Sciatic nerve (tissue), 2 donors: ENCODE measurements at places on chromosomes 3 and 15. TPM values are rescaled to one million over a fixed set of nuclear protein-coding genes. Genes with fewer than 3 reads are reported as not detected.
A peak's percentile ranks its signal among the peaks of the same experiment; 100 is the strongest.

COL7A1 gene
- 8.7 TPM for total RNA-seq

PLSCR5 gene
- total RNA-seq = not detected

RARB gene
- 15.2 TPM for total RNA-seq

ATXN7 gene
- 52.0 TPM for total RNA-seq

POLQ gene
- total RNA-seq = 0.09 TPM

DNA sequence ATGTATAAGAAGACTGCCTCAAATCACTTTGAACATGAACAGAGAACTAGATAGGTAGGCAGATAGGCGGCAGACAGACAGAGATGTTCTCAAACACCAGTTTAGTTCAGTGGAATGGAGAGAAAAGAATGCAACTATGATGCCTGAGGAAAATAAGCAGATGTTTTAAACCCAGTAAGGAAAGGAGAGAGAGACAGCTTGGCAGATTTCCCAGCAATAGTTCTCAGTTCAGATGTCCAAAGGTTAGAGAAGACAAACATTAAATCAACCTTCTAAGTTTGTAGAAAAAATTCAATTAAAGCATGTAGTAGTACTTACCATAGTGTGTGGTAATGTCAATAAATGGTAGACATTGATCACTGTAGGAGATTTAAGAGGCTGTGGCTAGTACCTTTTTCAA lies 209.6 kb upstream of the PFN2 start:
- DNase-seq = no peak

DNA sequence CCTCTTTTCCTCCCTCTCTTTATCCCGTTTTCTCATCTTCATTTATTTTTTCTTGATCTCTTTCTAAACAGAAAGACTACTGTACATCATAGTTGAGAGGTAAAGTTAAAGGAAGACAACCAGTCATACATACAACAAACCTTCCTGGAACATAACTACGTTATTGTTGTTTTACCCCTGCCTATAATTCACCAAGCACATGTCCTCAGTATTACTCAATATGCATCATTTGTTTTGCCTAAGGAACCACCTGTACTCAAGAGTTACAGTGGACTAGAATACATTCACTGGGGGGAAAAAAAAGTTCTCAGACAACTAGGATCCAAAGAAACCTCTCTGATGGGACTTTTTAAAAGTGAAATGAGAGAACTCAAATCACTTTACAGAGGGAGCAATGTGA lies 344.7 kb upstream of the RBMS3 start:
- no peak for DNase-seq

- DNase-seq = no peak
Measured at GRCh38 chr15:51841406-51842040, 12.1 kb downstream of the TMOD3 start.

GRCh38 chr15:101068961-101069653 lies 149.9 kb downstream of the LRRK1 start:
- no peak for DNase-seq

DNA sequence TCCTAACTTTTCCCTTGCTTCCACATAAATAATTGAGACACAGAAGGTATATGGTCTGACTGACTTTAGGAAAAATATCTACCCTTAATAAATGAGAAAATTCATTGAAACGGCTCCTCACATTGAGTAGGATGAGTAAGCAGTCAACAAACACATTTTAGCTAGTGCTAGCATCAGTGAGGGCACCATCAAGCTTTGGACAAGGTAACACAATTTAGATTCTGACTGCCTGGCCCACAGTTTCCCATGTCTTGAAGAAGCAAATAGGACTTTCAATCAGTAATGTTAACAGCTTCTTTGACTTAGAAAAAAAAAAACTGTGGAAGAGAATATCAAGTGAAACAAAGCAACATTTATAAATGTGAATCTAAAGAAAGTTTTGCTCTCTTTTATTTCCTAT lies 70.1 kb upstream of the MBNL1 start:
- no peak for DNase-seq

DNA sequence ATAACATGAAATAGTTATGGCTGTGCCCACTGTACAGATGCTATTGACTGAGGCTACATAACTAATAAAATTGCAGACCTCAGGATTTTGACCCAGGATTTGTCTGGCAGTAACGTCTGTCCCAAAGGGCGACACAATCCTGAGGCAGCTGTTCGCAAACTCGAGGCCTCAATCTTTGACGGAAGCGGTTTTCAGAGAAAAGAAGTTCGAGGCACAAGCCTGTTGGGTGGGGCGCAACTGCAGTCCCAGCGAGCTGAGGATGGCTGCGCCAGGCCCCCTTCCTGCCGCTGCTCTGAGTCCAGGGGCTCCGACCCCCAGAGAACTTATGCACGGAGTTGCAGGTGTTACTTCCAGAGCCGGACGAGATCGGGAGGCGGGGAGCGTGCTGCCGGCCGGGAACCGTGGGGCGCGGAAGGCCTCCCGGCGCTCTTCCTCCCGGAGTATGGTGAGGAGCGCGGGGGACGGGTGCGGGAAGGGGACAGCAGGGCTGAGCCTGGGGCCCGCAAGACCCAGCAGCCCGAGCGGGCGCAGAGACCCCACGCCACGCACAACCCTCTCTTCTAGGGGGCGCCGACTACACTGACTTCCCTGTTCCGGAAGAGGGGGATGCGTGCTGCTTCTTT lies at the start of gene PARP15:
Gene PARP15 (plus strand): TSS at position 242 of the 623 bp plus-strand sequence. CDS start 18 bp downstream, at position 260.
- no peak for DNase-seq

GRCh38 chr3:42601896-42602581 lies 1.6 kb downstream of the NKTR start:
- DNase-seq = no peak

DNA sequence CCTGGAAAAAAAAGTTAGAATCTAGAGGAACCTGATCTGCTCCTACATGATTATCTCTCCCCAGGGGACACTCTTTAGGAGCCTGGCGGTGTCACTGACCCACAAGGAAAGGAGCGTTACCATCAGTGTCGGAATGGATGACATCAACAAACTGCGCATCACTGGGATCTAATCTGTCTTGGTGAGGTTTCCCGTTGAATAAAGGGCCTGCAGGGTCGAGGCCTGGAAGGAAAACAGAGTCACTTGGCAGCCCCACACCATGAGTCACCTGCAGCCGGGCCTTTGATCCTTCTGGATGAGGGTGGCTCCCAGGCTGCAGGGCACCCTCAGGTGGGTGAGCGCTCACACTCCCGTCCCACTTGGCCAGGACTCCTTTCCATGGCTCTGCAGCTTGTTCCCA lies 25.0 kb downstream of the LIPH start:
- DNase-seq = no peak

DNA sequence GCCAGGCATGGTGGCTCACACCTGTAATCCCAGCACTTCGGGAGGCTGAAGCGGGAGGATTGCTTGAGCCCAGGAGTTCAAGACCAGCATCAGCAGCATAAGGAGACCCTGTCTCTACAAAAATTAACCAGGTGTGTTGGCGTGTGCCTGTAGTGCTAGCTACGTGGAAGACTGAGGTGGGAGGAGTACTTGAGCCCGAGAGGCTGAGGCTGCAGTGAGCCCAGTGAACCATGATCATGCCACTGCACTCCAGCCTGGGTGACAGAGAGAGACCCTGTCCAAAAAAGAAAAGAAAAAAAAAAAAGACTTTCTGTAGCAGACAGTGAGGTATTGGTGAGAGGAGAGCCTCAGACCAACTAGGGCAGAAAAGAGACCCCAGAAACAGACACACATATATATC lies 263.8 kb downstream of the XXYLT1 start:
- peak; percentile 23 for DNase-seq

DNA sequence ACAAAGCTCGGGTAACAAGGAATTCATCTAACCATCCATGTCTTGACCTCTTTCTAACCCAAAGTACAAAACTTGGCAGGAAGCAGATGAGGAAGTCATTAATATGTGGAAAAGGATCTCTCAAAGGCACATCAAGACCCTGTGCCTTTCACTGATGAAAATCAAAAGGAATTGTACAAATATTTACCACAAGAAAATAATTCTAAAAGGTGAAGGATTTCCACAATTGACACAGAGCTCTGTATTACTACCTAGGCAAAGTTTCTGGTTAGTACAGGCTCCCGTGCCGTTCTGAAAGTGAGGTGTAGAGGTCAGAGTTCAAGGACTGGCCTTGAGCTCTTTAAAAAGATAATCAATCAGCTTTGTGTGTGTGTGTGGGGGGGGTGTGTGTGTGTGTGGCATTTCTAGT lies 239.7 kb upstream of the ICE2 start:
- no peak for DNase-seq

DNA sequence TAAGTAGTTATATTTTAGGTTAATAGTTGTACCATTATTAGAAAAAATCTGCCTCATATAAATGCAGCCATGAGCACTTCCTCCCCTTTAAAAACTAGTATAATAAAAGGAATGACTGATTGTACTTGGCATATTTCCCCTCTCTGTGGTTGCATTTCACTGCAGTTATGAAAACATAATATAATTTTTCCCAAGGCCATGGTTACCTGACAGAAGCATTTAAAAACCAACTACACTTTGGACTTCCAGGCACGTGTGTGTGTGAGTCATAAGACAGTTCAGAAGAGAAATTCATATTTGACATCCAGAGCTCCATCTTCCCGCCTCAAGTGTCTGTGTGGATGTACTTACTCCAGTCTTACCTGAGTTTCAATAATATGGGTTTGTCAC lies 828.2 kb upstream of the CFAP20DC start:
- no peak for DNase-seq

- no peak for DNase-seq
Measured at GRCh38 chr15:77019521-77020331, 24.8 kb downstream of the PSTPIP1 start.

DNA sequence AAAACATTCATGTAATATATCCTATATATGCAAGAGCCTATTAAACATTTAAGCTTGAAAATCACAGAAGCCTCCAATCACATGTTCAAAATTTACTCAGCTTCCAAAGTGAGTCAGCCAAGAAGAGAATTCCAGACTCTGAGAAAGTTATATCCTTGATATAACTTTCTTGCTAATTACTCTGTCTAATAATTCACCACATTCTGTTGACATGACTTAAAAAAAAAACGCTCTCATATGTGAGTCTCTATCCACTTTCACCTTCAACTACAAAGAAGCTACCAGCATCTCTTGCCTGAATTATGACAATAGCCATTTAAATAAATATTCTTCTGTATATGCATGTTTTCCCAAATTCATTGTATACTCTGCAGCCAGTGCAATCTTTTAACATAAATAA lies 1116.3 kb upstream of the CADM2 start:
- DNase-seq = no peak

DNA sequence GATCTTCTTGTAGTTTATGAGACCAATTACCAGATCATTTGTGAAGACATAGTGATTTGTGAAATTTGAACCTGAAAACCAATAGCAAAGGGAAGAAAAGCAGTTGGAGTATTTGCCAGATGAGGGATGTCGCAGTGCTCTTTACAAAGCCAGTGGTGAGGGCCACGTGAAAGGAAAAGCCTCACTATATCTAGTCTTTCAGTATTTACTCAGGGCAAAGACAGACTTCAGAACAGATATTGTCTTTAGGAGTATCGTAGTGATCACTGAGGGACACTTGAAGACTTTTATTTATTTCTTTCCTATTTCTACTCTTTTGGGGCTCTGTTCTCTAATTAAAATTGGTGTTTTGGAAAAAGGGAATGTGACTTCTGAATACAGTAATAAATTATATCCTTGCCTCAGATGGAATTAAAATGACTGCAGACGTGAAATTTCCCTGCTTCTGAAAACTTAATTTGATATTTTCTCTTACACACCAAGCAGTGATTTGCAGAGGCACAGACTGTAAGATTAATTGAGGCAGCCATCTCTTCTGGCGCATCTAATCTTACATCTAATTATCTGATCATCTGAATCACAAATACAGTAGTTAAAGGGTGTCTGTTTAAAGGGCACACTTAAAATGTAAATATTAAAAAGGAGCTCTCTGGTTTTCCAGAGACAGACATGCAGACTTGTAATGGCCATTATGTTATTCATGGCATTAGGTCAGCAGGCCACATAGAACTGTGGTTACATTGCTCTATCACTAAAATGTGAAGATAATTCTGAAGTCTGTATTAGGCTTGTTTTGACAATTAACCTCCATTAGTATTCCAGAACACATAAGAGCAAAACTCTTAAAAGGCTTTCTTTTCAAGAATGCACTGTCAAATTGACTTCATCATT lies 193.0 kb upstream of the GOLIM4 start:
- DNase-seq = no peak

- no peak for DNase-seq
Measured at GRCh38 chr3:130773366-130773765, 26.7 kb upstream of the PIK3R4 start.

DNA sequence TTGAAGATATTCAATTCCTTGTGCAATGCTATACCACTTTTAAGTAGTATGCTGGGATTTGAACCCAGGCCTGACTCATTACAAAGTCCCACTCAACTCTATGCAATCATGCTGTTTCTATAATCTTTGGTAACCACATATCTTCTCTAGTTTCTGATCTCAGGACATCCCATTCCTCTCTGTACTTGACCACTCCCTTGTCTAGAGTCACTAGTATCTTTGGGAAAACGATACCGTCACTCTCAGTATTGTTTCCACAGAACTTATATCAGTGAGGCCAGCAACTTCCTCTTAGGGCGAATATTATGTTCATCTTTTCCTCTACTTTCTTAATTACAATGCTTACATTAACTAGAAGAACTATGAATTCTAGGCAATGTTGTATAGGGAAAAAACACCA lies 137.3 kb upstream of the TSPAN3 start:
- DNase-seq = no peak

- DNase-seq = no peak
Measured at GRCh38 chr15:34065941-34066340, 26.9 kb upstream of the AVEN start.

DNA sequence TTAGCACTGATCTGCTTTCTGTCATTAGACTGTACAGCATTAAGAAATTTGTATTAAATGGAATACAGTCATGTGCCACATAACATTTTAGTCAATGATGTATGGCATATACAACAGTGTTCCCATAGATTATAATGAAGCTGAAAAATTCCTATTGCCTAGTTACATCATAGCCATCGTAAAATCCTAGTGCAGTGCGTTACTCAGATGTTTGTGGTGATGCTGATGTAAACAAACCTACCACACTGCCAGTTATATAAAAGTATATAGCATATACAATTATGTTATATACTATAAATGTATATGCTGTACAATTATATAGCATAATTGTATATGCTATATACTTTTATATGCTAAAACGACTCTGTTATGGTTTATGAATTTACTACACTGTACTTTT lies 41.7 kb downstream of the APH1B start:
- DNase-seq = no peak

GRCh38 chr3:4222574-4223175 lies 80.5 kb upstream of the SETMAR start:
- DNase-seq = no peak

DNA sequence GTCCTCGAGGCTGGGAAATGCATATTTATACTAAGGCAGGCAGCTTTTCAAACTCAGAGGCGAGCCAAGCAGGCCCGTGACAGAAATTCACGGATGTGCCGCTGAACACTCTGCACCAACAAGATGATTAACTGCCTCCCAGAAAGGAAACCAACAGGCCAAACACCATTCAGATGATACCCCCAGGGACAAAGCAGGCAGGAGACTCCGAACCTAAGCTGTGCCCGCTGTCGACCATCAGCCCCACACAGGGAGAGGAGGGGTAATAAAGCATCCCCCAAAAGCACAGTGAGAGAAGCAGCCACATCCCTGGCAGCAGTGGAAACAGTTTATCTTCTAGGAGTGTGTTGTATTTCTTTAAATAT lies 31.8 kb downstream of the ADAMTS17 start:
- DNase-seq = no peak
